ENCODE measurements at places on chromosomes 2 and 18. TPM values are rescaled to one million over a fixed set of nuclear protein-coding genes. Genes with fewer than 3 reads are reported as not detected.

The CYTIP gene
- total RNA-seq: not detected

The TTN gene
- 0.18 TPM for total RNA-seq

The CDKL4 gene
- total RNA-seq: not detected

The ALLC gene
- not detected for total RNA-seq

The NETO1 gene
- 0.36 TPM for total RNA-seq

The KCNK3 gene
- under 0.01 TPM for total RNA-seq

The CDCA7 gene
- total RNA-seq: 12.0 TPM

The PREB gene
- 36.1 TPM for total RNA-seq

The RHOB gene
- total RNA-seq: 112 TPM

The FBXO15 gene
- total RNA-seq: 0.90 TPM

The EFR3B gene
- total RNA-seq: 0.90 TPM

The TMEM247 gene
- total RNA-seq: not detected

DNA sequence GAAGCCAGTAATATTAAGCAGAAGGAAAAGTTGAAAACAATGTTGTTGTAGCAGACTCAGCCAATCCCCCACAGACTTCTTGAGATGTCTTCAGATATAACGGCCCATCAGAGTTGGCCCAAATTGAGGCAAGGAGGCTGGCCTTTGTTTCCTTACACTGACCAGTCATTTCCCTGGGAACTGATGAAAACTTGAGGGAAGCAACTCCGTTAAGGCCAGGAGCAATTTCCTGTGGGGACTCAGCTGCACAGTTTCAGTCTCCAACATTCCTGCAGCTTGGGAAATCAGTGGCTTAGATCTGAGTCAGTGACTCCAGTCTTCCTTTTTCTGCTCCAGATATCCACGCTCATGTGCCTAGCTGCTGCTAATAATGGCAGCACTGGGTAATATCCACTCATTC is 75.7 kb downstream of the FTCDNL1 start:
- H3K4me1 ChIP-seq: no peaks in the 10 kb centered on the region
- no peaks in the 10 kb centered on the region for H3K27me3 ChIP-seq
- no peaks in the 10 kb centered on the region for H3K36me3 ChIP-seq
- H3K4me3 ChIP-seq: no peak overlapping the region

DNA sequence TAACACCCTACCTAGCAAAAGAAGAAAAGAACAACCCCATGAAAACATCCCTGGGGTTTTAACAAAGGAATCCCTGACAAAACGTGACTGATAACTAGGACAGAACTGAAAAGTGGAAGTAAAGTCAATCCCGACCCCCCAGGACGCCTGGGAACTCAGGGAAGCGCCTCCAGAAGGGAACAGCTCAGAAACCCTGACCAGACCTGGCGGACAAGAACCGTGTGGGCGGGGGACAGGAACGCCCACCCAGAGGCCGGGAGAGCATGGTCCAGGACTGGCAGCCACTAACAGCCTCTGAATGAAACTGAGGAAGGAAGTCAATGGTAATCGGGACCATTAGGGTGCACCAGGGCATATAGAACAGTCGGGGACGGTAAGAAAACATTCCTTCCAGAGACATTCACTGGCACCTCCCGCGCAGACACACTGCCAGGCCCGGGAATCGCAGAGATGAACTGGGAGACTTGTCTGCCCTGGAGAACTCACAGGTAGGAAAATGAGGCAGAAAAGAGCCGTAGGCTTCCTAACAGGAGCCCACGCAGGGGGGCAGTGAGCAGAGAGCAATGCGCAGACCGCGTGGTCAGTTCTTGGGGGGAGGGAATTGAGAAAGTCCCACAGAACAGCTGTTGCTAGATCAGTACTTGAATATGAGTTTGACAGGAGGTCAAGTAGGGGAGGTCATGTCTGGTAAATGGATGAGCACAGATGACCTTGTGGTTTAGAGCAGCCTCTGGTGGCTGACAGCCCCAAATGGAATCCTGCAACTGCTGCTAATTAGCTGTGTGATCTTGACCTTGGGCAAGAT is 1.3 kb upstream of the TBC1D8 start:
- H3K4me3 ChIP-seq: no peak overlapping the region
- DNase-seq: peak; percentile 8
- peaks cover 7% of the 10 kb centered on the region for H3K27me3 ChIP-seq
- no peak overlapping the region for H3K27ac ChIP-seq
- no peaks in the 10 kb centered on the region for H3K36me3 ChIP-seq
- H3K4me1 ChIP-seq: peaks cover 7% of the 10 kb centered on the region

- H3K4me3 ChIP-seq: no peak overlapping the region
- no peaks in the 10 kb centered on the region for H3K36me3 ChIP-seq
- no peak overlapping the region for H3K27ac ChIP-seq
- no peaks in the 10 kb centered on the region for H3K4me1 ChIP-seq
- no peaks in the 10 kb centered on the region for H3K27me3 ChIP-seq
Measured at GRCh38 chr2:169039702-169040101, 8.6 kb upstream of the ABCB11 start.

- no peaks in the 10 kb centered on the region for H3K36me3 ChIP-seq
- peak within 1 kb of the TSS; percentile 35 for H3K27ac ChIP-seq
- peaks cover 8% of the 10 kb centered on the region for H3K4me1 ChIP-seq
- no peaks in the 10 kb centered on the region for H3K27me3 ChIP-seq
Measured at GRCh38 chr2:218607436-218608115, at the start of gene PLCD4. PLCD4 (plus strand) TSS chr2:218607899; CDS start chr2:218615740, 7,841 bp downstream.

DNA sequence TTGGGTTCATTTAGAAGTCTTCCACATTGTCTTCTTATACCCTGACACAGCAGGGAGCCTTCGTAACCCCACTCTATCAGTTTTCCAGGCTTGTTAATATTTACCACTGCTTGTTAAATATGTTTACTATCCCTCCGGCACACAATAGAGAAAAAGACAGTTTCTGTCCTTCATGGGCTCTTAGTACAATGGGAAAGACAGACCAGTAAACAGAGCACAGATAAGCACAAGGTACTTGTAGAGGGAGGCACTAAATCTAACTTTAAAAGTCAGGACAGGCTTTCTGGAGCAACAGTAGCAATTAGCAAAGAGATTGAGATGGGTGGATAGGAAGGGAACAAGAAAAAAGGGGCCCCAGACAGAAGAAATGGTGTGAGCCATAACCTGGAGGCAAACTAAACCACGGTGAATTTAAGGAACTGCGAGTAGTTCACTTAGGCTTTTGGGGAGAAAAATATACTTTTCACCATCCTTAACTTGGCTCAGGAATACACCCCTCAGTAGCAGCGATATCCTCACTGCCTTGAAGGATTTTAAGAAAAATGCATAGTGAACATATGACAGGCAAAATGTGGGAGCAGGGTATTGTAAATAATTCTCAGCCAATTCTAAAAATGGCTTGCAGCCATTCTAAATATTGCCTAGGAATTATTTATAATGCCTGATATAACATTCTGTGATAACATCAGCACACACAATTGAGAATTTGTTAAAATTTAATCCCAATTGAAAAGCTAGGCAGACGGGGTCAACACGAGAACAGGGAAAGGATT is 383.7 kb downstream of the CDH2 start:
- DNase-seq: no peak
- H3K4me1 ChIP-seq: no peaks in the 10 kb centered on the region
- no peaks in the 10 kb centered on the region for H3K27me3 ChIP-seq
- H3K36me3 ChIP-seq: no peaks in the 10 kb centered on the region
- no peak overlapping the region for H3K27ac ChIP-seq

GRCh38 chr2:147068071-147068470 is 776.8 kb upstream of the ACVR2A start:
- H3K27me3 ChIP-seq: no peaks in the 10 kb centered on the region
- no peak overlapping the region for H3K27ac ChIP-seq
- H3K4me3 ChIP-seq: no peak overlapping the region
- DNase-seq: no peak
- no peaks in the 10 kb centered on the region for H3K4me1 ChIP-seq
- no peaks in the 10 kb centered on the region for H3K36me3 ChIP-seq

DNA sequence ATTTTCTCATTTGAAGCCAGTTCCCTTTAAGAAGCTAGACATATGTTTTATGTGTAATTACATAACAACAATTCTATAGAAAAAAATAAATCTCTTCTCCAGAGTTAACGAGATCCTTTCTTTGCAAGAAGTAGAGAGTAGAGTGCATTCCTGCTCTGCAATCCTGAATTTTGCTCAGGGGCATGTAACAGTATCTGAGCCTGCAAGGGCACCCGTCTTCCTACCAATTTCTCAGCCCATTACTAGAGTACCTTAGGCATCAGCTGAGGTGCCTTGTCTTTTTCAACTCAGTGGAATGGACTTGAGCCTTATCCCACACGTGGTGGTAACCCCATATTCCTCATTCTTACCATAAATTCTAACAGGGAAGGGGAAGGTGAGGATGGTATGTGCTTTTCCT is 205.9 kb downstream of the IKZF2 start:
- no peak overlapping the region for H3K27ac ChIP-seq
- H3K4me1 ChIP-seq: peaks cover 2% of the 10 kb centered on the region
- no peaks in the 10 kb centered on the region for H3K36me3 ChIP-seq
- no peaks in the 10 kb centered on the region for H3K27me3 ChIP-seq
- DNase-seq: no peak

- DNase-seq: no peak
- no peaks in the 10 kb centered on the region for H3K27me3 ChIP-seq
- H3K4me3 ChIP-seq: no peak overlapping the region
- no peaks in the 10 kb centered on the region for H3K4me1 ChIP-seq
Measured at GRCh38 chr2:49988816-49989215, 834.5 kb upstream of the FSHR start.

- no peak overlapping the region for H3K4me3 ChIP-seq
Measured at GRCh38 chr18:532018-532417, 31.5 kb upstream of the COLEC12 start.

DNA sequence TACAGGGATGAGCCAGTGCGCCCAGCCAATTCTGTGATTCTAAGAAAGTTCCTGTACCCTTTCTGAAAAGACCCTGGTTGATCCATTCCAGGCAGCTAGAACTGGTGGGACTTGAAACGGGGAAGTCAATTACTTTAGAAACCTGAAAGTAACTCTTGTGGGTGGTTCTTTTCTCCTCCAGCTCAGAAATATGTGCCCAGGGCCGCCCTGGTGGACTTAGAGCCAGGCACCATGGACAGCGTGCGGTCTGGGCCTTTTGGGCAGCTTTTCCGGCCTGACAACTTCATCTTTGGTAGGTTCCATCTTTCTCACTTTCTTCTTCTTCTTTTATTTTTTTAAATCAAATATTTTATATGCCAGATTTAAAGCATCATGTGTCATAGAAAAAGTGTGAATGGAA is 2.7 kb downstream of the TUBB6 start:
- no peak for DNase-seq
- H3K27ac ChIP-seq: no peak overlapping the region
- no peaks in the 10 kb centered on the region for H3K27me3 ChIP-seq
- peak overlapping the region; percentile 15 for H3K4me3 ChIP-seq
- H3K4me1 ChIP-seq: peaks cover 18% of the 10 kb centered on the region

- no peak overlapping the region for H3K4me3 ChIP-seq
- H3K4me1 ChIP-seq: no peaks in the 10 kb centered on the region
- H3K36me3 ChIP-seq: no peaks in the 10 kb centered on the region
Measured at GRCh38 chr2:52710810-52711618, 1056.6 kb upstream of the CHAC2 start.

- H3K27me3 ChIP-seq: no peaks in the 10 kb centered on the region
- no peak for DNase-seq
- H3K27ac ChIP-seq: no peak overlapping the region
- H3K36me3 ChIP-seq: peaks cover 3% of the 10 kb centered on the region
- no peak overlapping the region for H3K4me3 ChIP-seq
Measured at GRCh38 chr2:159457589-159457988, 158.8 kb downstream of the BAZ2B start.

DNA sequence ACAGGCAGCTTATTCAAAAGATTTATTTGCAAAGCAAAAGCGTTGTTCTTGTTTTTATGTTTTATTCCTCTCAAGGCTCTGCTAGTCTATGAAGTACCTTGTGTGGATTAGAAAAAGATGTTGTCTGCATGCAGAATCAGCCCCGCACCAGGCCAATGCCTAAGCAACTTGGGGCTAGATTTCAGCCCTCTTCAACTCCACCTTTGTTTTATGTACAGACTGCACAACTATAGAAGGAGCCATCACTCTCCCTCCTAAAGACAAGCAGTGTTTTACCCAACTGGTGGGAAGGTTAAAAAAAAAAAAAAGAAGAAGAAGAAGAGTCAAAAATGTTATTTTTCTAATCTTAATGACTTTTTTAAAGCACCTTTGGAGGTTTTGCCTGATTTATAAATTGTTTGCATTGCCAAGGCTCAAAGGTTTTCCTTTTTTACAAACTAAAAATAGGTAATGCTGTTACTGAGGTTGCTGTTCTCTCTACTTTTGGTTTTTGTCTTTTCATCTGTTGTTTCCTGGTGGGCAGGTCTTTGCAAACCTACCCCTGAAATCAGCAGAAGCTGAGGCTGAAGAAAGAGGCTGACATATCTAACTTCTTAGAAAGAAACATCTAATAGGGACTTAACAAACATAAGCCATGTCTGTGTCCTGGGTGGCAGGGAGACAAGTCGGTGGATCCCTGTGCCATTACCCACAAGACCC is 164.0 kb downstream of the SLC39A10 start:
- H3K27ac ChIP-seq: peak overlapping the region; percentile 26
- peak; percentile 1 for DNase-seq
- H3K27me3 ChIP-seq: no peaks in the 10 kb centered on the region
- no peak overlapping the region for H3K4me3 ChIP-seq

DNA sequence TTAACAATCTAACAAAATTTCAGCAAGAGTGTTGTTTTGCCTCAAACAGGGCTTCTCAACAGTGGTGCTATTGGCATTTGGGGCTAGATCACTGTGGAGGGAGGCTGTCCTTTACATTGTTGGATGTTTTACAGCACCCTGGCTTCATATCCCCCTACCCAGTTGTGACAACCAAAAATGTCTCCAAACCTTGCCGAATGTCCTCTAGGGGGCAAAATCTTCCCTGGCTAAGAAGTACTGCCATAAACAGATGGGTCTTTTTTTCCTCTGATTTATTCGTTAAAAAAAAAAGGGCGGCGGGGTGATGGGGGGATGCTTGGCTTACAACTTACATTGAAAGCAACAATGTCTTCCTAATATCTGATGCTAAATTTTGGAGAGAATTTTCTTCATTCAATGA is 207.6 kb upstream of the CCDC150 start:
- H3K27me3 ChIP-seq: no peaks in the 10 kb centered on the region
- H3K27ac ChIP-seq: no peak overlapping the region
- no peak overlapping the region for H3K4me3 ChIP-seq
- DNase-seq: peak; percentile 20

DNA sequence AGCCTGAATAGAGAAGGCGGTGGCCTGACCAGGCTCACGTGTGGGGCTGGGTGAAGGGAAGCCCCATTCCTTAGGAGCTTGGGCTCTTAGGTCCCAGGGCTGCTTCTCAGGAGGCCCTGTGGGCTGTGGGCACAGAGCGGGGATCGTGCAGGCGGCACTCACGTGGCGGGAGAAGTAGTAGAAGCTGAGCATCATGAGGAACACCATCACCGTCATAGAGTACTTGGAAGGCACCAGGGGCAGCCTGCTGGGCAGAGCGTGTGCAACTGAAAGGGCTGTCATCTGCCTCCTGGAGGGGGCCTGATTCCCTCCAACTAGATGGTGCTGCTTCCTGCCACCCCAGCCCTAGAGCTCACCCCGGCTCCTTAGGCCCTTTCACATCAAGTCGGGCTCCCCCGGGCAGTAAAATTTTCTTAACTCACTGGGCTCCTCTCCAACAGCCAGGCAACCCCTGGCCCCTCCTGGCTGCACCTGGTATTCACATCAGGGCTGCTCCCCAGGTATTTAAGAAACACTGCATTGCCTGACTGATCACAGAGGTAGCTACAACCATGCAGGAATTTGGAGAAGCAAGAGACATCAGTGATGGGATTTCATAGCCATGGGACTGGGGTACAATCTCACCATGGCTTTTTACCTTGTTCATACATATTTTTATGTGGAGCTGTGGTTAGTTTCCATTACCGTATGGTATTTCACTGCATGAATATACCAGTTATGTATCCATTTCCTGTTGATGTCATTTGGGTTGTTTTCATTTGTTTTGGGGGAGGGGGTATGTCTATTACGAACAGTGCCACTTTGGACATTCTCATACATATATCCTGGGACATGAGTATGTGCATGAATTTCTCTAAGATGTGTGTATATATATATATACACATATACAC is 32.9 kb downstream of the CENPO start:
- H3K4me1 ChIP-seq: no peaks in the 10 kb centered on the region
- no peak overlapping the region for H3K27ac ChIP-seq
- DNase-seq: no peak
- no peaks in the 10 kb centered on the region for H3K27me3 ChIP-seq
- H3K4me3 ChIP-seq: no peak overlapping the region
